ENCODE measurements at places on chromosomes 4 and X.
A peak's percentile ranks its signal among the peaks of the same experiment; 100 is the strongest.

DNA sequence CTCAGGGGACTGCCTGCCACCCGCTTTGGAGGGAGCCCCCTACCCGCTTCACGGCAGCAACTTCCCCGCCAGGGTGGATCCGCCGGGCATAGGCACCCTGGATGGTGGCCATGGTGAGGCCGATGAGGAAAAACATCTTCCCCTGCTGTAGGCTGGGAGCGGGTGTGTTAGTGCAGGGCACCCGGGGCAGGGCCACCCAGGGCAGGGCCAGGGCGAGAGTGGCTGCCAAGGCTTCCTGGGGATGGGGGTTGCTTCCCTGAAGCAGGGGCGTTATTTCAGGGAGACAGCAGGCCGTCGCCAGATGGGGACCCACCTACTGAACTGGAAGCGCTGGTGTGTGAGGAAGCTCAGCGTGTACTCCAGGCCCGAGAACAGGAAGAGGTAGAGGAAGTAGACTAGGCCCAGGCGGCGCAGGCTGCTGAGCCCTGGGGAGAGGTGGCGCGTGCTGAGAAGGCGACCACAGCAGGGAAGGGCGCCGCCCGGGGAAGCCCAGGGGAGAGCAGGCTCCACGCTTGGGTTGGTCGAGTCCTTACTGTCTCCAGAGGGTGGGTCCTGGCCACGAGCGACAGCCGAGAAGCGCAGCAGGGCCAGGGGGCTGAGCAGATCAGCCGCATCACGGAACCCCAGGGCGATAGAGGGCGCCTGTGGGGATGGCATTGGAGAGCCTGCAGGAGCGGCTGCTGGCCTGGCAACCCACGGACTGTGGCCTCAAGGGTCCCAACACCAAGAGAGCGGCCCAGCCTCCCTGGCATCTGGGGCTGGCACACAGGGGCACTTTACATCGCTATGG, 31.5 kb downstream of the NOP14 start:
- peak; percentile 80 for DNase-seq

GRCh38 chrX:24479924-24480323, 14.8 kb downstream of the PDK3 start:
- DNase-seq, result peak; percentile 80

- DNase-seq, result no peak
These were observed 38.9 kb downstream of the GPRIN3 start for GRCh38 chr4:89268679-89269078.

- DNase-seq, result no peak
These were observed 55.1 kb upstream of the PGAM4 start for GRCh38 chrX:78024349-78025059.

DNA sequence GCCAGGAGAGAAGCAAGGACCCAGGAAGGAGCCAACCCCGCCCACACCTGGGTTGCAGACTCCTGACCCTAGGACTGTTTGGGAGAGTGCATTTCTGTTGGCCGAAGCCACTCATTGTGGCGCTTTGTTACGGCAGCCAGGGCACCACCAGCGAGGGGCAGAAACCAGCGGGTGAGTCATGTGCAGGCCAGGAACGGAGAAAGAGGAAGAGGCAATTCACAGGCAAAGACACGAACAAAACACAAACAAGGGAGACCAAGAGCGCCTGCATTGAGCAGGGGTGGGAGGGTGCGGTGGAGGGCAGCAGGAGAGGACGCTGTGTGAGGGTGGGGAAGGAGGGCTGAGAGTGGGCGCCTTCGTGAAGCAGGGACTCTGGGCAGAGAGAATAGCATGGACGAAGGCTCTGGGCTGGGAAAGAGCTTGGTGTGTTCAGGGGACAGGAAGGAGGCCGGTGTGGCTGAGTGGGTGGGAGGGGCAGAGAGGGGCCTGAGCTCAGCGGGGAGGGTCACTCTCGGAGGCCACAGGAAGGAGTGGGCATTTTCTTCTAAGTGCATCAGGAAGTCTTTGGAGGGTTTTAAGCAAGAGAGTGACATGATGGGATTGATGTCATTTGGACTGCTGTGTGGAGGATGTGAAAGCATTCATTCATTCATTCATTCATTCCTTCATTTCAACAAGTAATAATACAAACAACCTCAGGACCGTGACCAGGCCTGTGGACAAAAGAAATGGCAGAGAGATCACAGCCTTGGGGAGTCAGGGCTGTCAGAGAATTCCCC, 12.2 kb upstream of the WFS1 start:
- no peak for DNase-seq

DNA sequence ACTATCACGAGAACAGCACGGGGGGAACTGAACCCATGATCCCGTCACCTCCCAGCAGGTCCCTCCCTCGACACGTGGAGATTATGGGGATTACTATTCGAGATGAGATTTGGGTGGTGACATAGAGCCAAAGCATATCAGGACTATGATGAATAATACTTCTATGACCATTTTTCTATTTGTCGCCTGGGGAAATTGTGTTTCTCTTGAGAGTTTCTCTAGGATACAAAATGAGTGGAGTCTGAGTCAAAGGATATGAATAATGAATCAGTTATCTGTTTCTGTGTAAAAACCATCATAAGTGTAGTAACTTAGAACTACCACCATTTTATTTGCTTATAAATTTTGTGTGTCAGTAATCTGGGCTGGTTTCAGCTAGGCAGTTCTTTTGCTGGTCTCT, 533.0 kb upstream of the ARX start:
- DNase-seq, result no peak

- no peak for DNase-seq
These were observed 362.3 kb downstream of the PABPC4L start for GRCh38 chr4:133839326-133839725.

GRCh38 chr4:256492-256891, 48.8 kb downstream of the ZNF732 start:
- DNase-seq, result no peak

DNA sequence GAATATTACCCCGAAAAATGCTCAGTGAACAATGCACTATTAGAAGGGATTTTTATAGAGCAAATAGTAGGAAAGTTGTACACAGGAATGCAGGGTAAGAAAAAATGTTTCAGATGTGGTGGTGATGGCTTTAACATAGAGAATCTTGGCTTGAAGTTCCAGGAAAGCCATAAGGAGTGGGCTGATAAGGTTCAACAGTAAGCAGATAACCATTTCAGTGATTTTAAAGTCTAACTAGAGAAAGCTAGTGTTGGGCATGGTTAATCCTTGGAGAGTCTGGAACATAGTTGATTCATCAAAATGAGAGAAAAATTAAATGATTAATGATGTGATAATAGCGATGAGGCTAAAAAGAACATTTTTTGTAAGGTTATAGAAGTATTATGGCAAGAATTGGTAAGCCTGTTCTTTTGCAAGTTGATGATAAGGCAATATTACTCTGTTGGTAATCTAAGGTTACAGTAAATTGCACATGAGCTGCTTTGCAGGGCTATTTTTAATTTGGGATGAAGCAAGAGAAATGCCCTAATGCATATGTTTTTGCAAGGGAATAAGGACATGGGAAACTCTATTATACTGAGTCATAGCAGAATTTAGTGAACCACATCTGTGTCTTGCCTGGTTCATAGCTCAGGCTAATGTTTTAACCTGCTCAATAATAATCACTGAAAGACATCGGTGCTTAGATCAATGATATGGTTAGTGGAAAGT, 44.3 kb downstream of the GALNTL6 start:
- no peak for DNase-seq

DNA sequence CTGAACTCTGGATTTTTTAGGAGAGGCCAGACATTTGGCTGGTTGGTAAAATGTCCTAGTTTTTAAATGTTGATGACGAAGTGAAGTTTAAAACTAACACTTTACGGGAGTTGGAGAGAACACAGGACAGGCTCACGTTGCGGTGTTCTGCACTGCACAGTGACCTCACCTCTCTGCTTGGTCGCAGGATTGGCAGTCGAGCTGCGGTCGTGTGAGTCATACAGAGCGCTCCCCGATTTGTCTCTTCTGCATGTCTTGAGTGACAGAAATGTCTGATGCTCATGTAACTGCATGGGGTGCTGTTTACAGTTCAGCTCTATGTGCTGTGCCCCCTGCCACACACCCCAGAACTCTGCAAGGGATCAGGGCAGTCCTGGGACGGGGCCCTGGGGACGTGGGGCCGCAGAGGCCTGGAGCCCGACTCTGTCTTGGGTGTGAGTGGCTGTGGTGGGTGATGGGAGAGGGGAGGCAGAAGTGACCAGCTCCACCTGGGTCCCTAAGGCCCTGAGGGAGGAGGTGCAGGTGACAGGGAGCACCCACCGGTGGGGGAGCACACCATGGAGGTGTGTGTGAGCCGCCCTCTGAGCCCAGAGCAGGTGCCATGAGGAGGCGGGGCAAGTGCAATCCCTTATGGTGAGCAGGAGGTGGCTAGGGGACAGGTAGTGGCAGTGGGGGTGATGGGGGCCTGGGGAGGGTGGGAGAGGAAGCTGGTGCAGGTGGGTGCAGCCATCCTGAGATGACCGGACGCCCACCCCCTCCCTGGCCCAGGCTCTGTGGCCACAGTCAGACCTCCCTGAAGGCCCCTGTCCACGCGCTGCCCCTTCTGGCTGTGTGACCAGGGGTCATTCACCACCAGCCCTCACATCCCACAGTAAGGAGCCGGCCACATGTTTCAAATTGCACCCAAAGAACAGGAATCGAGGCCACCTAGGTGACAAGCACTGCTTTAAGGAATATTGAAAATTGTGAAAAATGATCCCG, 77.9 kb upstream of the ADRA2C start:
- peak; percentile 46 for DNase-seq

DNA sequence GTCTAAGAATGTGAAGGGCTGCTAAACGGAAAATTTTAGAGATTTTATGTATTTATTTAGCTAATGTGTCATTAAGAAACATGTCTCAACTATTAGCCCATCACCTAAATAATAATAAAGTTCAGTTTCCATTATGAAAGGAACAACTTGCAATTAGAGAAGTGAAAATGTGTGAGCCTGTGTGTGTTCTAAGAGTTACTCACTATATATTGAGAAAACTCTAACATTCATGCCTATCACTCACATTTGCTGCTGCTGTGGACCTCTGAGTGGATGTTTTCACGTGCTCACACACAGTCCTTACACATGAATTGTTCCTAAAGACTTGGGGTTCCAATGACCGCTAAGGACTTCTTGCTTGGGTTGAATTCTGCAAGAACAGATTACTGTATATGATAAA, 364.0 kb downstream of the TMA16 start:
- no peak for DNase-seq

- DNase-seq, result no peak
These were observed 226.7 kb downstream of the ARHGAP10 start for GRCh38 chr4:147958489-147959065.

- no peak for DNase-seq
These were observed 77.2 kb downstream of the TMEM131L start for GRCh38 chr4:153543351-153543750.

DNA sequence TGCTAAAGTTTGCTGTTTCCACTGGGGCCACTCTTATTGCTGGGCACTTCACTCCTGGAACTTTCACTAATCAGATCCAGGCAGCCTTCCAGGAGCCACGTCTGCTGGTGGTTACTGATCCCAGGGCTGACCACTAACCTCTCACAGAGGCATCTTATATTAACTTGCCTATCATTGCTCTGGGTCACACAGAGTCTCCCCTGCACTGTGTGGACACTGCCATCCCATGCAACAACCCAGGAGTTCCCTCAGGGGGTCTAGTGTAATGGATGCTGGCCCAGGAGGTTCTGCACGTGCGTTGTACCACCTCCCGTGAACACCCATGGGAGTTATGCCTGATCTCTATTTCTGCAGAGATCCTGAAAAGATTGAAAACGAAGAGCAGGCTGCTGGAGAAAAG, 41.8 kb upstream of the IQSEC2 start:
- no peak for DNase-seq

DNA sequence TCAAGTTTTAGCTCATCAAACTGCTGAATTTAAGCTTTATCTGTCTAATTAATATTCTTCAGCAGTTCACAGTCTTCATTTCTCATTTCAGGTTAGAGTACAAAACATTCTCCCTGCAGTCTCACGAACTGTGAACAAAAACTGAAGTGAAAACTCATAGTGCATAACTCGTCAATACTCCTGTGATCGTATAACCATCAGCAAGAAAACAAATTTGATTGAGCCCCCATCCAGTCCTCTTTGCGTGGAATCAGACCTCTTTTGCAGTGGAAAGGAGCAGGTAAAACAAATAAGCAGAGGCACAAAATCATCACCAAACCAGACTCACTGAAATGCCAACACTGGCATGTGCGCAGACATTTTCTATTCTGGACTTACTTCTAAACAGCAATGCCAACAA, 12.7 kb downstream of the ADAM29 start:
- no peak for DNase-seq

- DNase-seq, result no peak
These were observed 27.0 kb downstream of the EREG start for GRCh38 chr4:74391890-74392475.

DNA sequence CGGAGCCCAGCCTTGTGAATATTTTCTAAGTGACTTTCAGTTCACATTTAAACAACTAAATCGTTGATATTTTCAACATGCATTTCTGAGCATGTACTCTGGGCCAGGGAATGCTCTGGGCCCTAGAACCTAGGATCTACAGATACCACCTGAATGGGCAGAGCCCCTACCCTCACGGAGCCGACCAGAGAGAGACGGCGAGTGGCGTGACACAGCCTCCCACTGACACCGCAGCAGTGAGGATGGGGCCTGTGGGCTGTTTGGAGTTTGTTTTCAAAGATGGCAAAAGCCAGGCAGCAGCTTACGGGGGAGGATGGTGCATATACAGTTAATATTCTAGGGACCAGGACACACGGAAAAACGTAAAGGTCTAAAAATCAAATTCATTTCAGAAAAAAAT, 17.7 kb downstream of the NELFA start:
- DNase-seq, result peak; percentile 25

GRCh38 chr4:47619691-47620090, 134.6 kb downstream of the ATP10D start:
- DNase-seq, result no peak

DNA sequence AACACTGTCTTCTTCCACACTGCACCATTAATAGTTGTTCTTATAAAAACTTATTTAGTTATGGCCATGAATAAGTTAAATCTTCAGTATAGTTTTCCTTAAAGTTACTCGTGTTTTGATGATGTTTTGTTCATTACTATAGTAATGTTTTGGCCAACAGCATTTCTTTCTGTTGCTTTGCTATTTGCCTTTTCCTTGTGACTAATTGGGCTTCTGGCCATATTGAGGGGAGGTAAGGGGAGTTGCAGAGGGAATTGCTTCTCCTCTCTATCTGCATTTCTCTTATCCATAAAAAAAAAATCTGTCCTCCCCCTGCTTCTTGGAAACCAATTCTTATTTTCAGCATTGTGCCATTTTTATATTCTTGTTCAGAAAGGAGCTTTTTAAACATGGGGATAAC, 42.7 kb upstream of the ZCCHC12 start:
- no peak for DNase-seq

- DNase-seq, result no peak
These were observed 90.8 kb downstream of the TSPAN5 start for GRCh38 chr4:98567611-98568010.

GRCh38 chr4:130071746-130072145, 975.8 kb downstream of the C4orf33 start:
- DNase-seq, result no peak

- no peak for DNase-seq
These were observed 63.0 kb upstream of the WDFY3 start for GRCh38 chr4:85029453-85029852.

DNA sequence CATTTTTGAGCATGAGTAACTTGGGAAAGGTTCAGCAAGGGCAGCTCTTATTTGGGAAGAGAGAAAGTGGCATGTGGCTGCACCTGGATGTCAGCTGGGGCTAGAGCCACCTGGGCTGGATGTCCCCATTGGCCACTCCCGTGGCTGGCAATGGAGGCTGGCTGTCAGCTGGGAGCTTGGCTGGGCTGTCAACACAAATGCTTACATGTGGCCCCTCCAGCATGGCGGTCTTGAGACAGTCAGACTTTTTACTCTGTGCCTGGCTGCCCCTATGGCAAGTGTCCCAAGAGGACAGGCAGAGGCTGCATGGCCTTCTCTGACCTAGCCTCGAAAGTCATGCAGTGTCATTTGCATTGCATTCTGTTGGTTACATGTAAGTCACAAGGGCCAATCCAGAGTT, 99.6 kb downstream of the FAM53A start:
- no peak for DNase-seq

Measured in natural killer cell treated with Interleukin-12 subunit alpha and Interleukin-12 subunit beta and Interleukin-15 and Interleukin-18, amount 100 ng/mL, for 72 hours (primary cell).